ENCODE measurements at places on chromosomes 4 and X.

- no peak for DNase-seq
These were observed 9.2 kb downstream of the AREG start for GRCh38 chr4:74453829-74454742.

- no peak for DNase-seq
These were observed 223.3 kb downstream of the COL25A1 start for GRCh38 chr4:109079201-109079600.

GRCh38 chrX:139018436-139018835 is 306.9 kb upstream of the FGF13 start:
- DNase-seq: no peak

DNA sequence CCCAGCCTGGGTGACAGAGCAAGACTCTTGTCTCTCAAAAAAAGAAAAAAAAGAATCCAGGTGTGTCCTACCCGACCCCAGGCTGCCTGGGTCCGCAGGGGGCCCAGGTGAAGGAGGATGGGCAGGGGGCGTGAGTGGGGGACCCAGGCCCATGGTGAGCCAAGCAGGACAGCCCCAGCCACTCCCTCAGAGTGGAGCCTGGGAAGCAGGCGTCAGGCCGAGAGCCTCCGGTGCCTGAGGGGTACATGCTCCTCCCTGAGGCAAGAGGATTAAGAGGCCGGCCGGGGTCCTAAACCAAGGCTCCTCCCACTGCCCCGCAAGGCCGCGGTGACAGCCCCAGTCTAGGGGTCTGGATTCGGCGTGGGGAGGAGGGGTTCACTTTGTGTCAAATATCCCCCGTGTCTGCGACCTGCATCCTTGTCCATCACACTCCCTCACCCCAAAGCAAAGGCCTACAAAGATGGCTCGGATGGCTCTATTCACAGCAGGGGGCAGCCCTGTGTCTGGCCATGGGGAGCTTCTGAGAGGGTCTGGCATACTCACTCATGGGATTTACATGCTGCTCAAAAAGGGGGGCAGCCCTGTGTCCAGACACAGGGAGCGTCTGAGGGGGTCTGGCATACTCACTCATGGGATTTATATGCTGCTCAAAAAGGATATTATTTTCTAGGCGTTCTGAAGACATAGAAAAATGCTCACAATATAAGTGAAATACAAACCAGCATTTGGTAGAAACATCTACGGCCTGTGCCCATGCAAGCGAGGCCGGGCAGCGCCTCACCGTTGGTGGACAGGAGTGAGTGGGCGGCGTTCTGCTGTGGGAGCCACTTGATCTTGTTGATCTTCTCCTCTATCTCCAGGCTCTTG is 94.6 kb downstream of the PPP2R2C start:
- DNase-seq: no peak

- no peak for DNase-seq
These were observed 15.1 kb downstream of the ATP5ME start for GRCh38 chr4:658681-659667.

DNA sequence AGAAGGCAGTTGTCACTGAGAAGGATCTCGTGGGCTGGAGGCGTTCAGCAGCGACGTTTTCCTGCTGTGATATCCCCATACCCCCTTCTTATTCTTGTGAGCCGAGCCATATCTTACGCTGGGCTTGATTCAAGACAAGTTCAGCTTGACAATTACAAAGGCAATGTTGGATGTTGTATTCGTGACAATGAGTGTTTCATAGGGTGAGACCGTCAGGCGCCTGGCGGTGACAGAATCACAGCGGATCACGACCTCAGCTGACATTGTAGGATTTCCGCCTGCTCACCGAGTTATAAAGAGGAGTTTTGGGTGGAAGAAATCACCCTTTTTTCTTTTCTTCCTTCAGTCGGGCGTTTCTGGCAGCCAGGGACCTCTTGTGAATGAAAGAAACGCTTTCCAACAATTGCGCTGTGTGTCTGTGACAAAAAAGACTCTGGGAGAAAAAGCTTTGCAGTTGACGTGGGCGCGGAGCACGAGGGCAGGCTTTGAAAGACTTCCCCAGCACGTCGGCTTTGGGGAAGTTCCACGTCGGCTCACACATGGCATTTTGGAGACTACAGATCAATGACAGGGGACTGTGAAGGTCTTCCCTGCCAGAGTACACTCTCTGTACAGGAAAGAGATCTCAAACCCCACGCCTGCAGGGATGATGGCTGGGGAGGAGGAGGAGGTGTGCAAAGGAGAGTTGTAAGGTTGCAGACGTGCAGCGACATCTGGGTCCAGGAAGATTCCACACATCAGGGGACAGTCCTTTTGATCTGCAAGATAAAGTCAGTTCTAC is 135.4 kb downstream of the CRLF2 start:
- no peak for DNase-seq

- DNase-seq: no peak
These were observed 1.5 kb downstream of the NIPAL1 start for GRCh38 chr4:48018112-48018511.

GRCh38 chr4:22510750-22511149 is 5.1 kb downstream of the ADGRA3 start:
- DNase-seq: no peak

All from activated T-cell treated with anti-CD3 and anti-CD28 coated beads, Interleukin-2, amount 50 U/mL, for 48 hours (primary cell).